Vagina (tissue), 2 donors: ENCODE measurements at places on chromosomes 2 and 18. TPM values are rescaled to one million over a fixed set of nuclear protein-coding genes. Genes with fewer than 3 reads are reported as not detected.

GRCh38 chr18:8462651-8463185 lies 146.5 kb upstream of the RAB12 start:
- no peak for DNase-seq

- DNase-seq = no peak
Observed at GRCh38 chr2:239269916-239270315, 130.9 kb downstream of the HDAC4 start.

The SPHKAP gene
- 1.2 TPM for total RNA-seq

- DNase-seq = peak; percentile 95
Observed at GRCh38 chr18:75071484-75071785, 137.5 kb downstream of the PTGR3 start.

The CCBE1 gene
- total RNA-seq = 2.9 TPM

GRCh38 chr18:39037925-39038324 lies 1472.3 kb upstream of the CELF4 start:
- DNase-seq = no peak

DNA sequence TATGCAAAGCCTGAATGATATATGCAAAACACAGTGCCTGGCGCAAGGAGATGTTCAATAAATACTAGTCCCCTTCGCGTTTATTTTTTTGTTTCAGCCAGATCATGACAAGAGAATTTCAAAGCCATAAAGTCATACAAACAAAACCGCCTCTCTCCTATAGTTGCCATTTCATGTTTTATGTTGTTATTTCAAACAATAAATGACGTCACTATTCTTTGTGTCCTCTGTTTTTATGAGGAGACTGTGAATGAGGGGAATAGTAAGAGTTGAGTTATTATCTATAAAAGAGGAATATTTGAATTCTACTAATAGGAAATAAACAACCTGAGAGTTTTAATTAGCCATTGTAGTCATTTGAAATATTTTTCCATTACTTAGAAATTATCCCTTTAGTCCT lies 464.5 kb downstream of the THSD7B start:
- DNase-seq = no peak

DNA sequence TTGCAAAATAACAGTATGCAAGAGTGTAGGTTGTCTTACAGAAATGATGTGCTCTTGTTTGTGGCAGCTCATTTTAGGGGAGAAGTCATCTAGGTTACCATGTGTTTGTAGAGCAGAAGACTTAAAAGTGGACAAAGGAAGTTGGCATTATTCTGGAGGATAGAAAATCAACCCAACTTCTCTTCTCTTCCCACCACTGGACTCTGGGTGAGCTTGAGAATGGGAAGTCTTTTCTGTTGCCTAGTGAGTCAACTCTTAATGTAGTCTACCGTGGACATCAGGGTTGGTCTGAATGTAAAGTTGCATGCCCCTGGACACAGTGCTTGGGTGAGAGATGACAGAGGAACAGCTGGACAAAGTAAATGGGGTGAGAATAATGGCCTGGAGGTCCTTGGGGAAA lies 98.3 kb downstream of the FMNL2 start:
- no peak for DNase-seq

The APLF gene
- total RNA-seq = 18.7 TPM

DNA sequence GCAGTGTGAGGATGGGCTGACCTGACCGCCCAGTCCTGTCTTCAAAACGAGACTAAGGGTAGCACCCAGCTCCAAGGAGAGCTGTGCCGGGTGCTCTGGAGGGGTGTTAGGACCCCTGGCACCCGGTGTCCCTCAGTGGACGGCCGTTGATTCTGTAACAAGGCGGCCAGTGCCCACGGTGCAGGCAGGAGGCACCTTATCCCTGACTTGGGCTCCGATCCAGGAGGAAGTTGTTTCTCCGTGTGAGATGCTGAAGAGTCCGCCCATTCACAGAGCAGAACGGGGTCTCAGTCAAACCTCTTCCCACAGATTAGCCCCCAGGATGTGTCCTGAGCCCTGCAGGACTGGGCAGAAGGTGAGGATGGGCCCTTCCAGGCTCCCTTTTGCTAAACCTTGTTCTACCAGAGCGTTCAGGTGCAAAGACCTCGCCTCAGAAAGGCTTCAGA lies 123.0 kb downstream of the NFATC1 start:
- DNase-seq = peak; percentile 64

DNA sequence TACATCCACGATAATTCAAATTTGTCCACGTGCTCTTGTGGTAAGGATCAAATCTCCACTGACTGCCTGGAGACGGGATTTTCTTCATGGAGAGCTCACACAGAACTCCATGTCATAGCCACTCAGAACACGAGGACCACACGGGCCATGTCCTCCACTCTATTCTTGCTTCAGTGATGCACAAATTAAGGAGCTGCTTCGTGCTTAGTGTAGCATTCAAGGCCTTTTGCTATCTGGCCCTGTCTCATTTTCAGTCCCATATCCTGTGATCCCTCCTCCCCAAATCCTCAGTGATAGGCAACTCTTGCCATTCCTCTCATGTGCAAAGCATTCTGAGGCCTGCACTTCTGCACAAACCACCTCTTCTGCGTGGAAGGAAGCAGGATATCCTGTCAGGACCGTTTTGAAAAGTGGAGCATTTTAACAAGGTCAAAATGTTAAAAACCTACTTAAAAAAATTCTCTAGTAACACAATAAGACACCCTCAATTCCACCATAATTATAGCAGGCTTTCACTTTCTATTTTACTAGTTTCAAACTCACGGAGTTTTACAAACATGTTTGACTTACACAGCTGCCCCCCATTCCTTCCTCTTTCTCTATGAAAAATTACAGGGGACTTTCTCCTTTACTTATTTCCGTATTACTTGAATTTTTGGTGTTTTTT lies 35.2 kb downstream of the ST3GAL5 start:
- DNase-seq = no peak

DNA sequence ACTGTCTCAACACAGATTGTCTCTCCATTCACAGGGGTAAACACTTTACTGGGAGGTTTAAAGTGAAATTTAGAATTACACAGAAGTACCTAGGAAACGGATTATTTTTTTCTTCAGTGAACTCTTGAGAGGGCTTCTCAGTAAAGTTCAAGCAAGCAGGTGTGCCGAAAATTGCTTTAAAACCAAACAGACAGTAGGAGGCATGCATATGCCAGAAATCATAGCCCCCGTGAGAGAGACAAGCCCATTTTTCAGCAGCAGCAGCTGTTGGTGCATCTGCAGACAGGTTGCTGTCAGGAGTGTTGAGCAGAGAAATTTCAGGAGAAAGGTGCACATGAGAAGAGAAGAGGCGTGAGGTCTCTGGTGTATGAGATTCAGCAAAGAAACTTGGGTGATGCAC lies 2115.5 kb upstream of the CELF4 start:
- no peak for DNase-seq

The BCL11A gene
- 48.4 TPM for total RNA-seq

The ANKRD30BL gene
- total RNA-seq = 1.2 TPM

GRCh38 chr2:64186699-64187605 lies 42.7 kb upstream of the PELI1 start:
- DNase-seq = no peak

DNA sequence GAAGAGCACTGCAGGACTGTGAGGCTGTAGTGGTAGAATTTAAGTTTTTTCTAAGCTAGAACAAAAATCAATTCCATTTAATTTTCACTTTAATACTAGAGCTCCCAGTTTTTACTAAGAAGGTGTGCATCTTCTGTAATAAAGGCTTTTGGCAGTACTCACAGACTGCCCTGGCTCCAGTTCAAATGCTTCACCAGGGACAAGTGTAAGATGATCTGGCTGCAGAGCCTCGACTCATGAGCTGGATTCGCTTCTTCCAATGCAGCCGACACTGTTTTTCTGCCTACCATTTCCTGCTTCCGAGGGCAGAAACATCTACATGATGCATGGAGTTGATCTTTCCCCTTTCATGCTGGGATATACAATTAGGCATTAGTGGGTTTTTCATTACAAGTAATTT lies 87.0 kb downstream of the FARSB start:
- no peak for DNase-seq

The RNF144A gene
- total RNA-seq = 17.2 TPM

- DNase-seq = no peak
Observed at GRCh38 chr2:9640403-9641104, 9.8 kb upstream of the YWHAQ start.

DNA sequence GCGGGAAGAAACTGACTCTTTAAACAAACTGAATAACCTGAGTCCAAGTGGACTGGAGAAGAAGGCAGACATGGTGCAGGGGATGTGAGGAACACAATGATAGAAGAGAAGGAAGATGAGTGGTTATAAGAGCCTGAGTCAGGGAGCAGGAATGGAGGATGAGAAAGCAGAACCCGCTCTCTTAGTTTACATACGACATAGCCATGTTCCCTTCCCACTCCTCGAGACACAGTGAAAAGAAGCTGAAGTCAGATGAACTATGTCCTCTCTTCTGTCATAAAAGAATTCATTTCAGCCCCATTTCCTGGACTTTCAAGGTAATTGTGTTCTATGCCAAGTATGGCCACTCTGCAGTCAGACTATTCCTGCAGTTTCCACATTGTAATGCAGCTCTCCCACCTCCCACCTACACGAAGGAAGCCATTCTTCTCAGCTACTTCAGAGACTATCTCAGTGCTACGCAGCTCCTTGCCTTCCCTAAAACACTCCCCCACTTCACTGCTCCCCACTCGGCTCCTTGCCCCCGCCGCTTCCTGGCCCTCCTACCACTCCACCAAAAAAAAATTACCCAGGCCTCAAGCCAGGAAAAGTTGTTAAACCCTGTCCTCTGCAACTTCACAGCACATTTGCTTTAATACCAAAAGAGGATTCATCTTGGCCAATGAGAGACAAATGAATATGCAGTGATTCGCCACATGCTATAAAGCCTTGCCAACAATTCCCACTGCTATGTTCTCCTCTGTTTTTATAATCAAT lies 323.4 kb upstream of the EPHA4 start:
- DNase-seq = no peak

The IGFBP2 gene
- total RNA-seq = 82.7 TPM

- DNase-seq = no peak
Observed at GRCh38 chr2:86623043-86623493, 597 bp downstream of the RNF103 start.

The ABCB11 gene
- not detected for total RNA-seq

The SERPINB3 gene
- total RNA-seq = 464 TPM

- no peak for DNase-seq
Observed at GRCh38 chr2:188629753-188630527, 338.3 kb downstream of the GULP1 start.

- DNase-seq = no peak
Observed at GRCh38 chr2:74036450-74037195, 51.9 kb downstream of the TET3 start.

The NT5DC4 gene
- total RNA-seq = not detected

DNA sequence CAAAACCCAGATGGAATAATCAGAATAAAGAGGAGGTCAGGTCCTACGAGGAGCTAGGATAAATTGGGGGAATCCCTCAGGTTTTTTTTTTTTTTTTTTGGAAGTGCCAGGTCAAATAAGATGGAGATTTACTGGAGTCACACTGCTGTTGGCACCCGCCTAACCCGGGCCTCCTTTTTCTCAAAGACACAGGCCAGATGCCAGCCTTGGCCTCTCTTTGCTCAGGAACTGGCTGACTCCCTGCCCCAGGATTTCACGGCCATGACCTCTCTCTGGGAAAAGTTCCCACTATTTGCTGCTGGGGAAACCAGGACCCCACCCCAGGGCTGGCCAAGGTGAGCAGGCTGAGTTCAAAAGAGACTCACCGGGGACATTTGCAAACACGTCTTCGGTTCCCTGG lies 2.5 kb downstream of the CD8A start:
- DNase-seq = no peak

The TGFA gene
- total RNA-seq = 27.7 TPM

The CMPK2 gene
- 5.6 TPM for total RNA-seq

DNA sequence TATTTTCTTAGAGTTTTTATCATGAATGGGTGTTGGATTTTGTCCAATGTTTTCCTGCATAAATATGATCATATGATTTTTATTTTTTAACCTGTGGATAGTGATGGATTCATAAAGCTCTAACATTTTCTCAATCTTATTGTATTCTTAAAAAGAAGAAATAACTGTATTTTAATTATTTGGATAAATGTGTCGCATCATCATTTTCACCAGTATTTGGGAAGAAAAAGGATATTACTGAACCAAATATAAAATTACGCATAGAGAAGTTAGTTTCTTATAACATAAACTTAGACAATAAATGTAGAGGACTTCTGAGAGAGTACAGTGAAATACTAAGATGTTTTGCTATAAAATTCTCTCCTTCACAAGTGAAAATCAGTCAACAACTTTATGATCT lies 126.0 kb upstream of the CHST9 start:
- DNase-seq = no peak

DNA sequence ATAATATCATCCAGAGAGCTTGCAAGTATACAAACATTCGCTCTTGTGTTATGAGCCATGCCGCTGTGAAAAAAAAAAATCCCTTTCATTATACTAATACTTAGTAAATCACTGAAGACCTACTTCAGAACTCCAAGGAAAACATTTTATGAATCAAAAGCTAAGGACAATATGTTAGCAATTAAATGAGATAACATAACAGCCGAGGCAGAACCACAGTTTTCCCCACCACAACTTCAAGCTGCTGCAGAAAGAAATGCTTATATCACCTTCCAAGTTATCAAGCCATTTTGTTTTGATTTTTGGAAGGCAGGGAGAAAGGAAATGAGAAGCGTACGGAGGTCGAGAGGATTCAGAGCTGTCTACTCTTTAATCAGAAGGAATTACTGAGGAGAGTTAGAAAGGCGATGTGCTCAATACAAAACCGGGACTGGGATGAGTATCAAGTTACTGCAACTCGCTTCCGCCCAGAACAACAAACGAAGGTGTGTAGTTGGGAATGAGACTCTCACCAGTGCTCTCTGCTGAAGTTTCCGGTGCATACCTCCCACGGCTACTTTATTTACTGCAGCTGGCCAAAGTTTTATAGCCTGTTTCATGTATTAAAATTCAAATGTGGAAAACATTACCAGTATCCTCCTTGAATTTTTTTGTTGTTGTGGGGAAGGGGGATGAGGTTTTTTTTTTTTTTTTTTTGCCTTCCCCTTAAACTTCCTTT lies 292.2 kb upstream of the CCDC68 start:
- DNase-seq = no peak

The CD8A gene
- total RNA-seq = 6.9 TPM

- DNase-seq = no peak
Observed at GRCh38 chr2:191150600-191151330, at the start of gene STAT4. Gene STAT4, minus strand, starts transcription at chr2:191150994. Its CDS starts 2,791 bp downstream, at chr2:191148203.

The DHRS9 gene
- not detected for total RNA-seq

- no peak for DNase-seq
Observed at GRCh38 chr2:96409081-96409819, 73.7 kb downstream of the NCAPH start.

DNA sequence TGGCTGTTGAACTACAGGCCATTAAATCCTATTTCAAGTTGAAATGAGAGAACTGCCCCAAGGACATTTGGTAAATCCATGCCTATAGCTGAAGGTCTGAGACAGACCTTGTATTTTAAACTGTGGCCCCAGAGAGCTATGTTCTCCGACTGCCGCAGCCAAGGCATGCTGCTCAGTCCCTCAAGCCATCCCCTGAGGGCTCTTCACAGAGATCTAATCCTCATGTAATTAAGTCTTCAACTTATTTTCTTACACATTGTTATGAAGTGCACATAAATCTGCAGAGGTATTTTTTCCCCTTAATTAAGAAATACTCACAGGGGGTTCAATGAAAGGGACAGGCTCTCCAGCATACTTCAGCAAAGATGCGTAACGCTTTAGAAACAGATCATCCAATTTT lies 50.6 kb downstream of the ABCG8 start:
- DNase-seq = no peak

The RUFY4 gene
- total RNA-seq = not detected
